ENCODE measurements at places on chromosomes 6 and 20.

GRCh38 chr20:49288250-49288751, 10.4 kb upstream of the ZNFX1 start:
- DNase-seq, result no peak

GRCh38 chr20:535958-536357, 7.6 kb downstream of the CSNK2A1 start:
- DNase-seq, result no peak

DNA sequence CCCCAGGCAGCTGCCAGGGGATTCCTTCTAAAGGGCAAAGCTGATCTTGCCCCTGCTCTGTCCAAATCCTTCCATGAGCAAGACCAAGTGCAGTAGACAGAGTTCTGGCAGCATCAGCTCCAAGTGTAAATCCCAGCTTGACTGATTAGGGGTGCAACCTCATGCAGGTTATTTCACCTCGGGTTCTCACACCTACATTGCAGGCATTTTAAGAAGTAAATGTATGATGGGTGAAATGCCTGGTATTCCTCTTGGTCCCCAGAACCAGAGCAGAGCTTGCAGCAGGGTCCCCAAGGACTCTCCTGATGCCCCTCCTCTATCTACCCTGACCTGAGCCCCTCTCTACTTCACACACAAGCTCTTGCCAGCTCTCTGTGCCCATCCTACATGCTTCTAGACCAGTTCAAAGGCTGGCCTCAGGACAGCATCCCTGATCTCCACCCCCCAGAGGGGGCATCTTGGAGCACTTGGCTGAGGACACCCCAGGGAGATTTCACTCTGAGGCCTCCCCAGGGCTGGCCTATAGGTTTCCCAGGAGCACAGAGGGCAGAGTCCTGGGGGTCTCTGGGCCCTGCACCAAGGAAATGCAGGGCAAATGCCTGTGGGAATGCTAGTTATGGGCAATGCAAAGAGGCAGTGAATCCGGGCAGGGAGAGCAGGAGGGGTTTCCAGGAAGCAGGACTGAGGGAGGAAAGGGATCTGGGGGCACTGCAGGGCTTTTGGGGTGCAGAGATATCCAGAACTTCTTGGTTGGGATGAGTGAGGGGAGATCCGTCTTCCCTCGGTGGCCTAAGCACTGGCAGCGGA, 1.0 kb downstream of the LZTS3 start:
- no peak for DNase-seq

- DNase-seq, result no peak
These were observed 520.5 kb upstream of the ADGRB3 start for GRCh38 chr6:68114463-68115047.

DNA sequence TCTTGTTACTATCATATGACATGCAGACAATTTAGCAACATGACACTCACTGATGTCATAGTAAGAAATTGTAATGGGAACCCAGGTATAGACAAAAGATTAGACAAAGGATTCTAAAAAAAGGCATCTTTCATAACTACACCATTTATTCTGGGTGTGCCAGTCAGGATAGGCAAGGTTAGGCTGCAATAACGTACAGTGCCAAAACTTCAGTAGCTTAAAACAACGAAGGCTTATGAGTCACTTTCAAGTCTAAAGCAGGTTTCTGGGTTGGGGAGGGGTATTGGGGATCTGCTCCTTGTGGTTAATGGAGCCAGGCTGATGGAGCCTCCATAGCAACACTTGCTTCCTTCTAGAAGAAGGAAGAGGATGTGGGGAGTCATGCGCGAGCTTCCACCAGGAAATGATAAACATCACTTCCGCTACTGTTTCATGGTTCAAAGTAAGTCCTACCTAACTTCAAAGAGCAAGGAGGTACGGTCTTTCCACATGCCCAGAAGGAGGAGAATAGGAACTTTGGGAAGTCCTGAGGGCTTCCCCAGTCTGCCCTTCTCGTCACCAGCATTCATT, 2.0 kb upstream of the GTSF1L start:
- no peak for DNase-seq

- DNase-seq, result no peak
These were observed 329.6 kb downstream of the TAF4 start for GRCh38 chr20:61736001-61736635.

DNA sequence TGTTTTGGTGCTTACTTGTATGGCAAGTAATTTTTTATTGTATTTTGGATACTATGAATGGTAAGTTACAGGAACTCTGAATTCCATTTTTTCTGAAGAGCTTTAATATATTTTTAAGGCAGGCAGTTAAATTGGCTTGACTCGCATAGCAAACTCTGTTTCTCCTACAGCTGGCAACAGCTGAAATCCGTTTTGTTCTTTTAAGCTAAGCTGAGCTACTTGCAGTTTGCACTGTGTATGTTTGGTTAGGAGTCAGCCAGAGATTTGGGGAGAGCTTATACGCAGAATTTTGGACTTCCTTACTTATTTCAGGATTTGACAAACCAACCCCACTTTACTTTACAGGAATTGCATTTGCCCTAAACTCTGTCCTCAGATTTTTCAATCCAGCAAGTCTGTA, 179.1 kb downstream of the COL19A1 start:
- DNase-seq, result no peak

DNA sequence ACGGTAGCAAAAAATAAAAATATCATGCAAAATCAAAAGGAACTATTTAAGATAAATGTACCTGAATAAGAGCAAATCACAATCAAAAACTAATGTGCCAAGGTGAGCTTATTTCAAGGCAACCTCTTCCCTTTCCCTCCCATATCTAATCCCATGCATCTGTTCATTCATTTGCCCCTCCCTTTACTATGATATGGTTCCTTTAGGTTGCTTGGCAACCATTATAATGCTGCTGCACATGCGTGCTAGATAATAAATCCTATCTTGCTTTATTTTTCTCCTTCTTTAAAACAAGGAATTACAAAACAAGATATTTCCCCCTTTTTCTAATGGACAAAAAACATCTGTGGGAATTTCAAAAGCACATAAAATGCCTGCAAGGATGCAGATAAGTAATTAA, 318.2 kb upstream of the POU3F2 start:
- DNase-seq, result no peak
